GM23338 (cell line): ENCODE measurements at places on chromosomes 3 and 15.

DNA sequence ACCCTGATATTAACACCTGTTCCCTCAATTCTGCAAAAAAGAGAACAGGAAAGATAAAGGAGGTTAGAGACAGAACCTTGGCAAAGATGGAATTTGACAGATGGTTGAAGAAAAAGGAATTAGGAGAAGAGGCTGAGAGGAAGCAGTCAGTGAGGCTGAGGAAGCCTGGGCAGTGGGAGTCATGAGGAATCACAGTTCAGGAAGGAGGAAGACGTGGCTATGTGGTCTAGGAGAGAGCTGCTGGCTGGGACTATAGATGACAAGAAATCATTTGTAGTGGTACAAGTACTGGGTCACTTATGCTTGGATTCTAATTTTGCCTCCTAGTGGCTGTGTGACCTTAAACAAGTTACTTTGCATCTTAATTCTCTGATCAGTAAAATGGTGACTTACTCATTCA is 49.0 kb downstream of the LARS2 start:
- no peak for DNase-seq

- no peak for DNase-seq
These were observed 223.5 kb downstream of the NAALADL2 start for GRCh38 chr3:175082631-175083030.

GRCh38 chr15:94233441-94233840 is 2.1 kb downstream of the MCTP2 start:
- DNase-seq = no peak

DNA sequence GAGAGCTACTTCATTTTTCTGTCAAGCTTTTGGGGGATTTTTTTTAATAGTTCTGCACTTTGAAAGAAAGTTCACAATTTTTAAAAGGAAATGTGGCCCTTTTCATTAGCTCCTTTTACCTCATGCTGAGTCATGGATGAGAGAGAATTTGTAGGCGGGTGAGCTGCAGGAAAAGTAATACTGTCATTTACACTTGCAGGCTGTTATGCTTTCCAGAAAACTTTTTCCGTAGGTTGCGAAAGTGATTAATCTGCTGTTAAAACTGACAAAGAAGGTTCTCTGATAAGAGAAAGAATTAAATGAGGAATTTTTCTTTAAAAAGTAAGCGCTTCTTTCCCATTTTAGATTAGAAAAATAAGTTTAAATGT is 430.2 kb downstream of the LPP start:
- peak; percentile 4 for DNase-seq

DNA sequence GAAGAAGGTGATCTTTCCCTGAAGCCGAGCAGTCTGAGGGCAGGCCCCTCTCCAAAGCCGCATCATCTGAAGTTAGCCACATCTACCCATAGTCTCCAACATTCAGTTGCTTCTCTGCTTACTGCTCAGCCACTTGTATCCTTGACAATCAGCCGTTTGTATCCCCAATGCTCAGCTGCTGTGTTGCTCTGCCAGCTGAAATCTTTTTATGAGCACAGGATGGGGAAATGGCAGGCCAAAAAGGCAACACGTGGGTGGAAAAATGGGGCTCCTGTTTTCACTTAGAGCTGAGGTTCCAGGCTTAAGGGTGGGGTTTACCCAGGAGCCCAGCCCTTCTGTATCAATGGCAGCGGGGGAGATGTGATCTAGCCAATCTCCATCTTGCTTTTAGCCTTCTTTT is 36.3 kb downstream of the METTL6 start:
- DNase-seq = no peak

DNA sequence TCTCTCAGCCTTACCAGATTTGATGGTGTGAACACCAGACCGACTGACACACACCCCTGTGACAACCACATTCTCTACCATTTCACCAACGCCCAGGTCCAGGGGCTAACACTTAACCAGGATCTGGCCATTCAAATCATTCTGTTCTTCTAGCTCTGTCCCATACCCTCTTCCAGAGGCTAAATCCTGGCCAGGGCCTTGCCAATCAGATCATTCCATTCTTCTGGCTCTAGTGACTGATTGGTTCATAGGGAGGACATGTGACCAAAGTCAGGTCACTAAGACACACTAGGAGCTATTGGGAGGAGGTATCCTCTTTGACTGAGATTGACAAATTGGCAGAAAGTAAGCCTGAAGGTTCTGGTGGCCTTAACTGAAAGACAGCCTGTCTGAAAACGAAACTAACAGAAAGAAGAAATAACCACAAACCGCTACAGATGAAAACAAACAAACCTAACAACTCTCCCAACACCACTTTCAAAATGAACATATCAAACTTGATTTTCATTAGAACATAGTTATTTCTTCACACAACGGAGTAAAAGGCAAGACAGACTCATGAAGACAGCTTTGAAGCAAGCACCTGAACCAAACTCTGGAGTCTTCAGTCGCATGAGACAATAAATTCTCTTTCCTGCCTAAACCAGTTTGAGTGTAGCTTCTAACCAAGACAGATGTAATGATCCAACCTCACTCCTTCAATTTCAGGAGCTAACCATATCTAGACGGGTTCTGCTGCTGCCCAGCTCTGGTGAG is 68.5 kb downstream of the TRANK1 start:
- DNase-seq = no peak
